ENCODE measurements at places on chromosomes 7 and 10.

DNA sequence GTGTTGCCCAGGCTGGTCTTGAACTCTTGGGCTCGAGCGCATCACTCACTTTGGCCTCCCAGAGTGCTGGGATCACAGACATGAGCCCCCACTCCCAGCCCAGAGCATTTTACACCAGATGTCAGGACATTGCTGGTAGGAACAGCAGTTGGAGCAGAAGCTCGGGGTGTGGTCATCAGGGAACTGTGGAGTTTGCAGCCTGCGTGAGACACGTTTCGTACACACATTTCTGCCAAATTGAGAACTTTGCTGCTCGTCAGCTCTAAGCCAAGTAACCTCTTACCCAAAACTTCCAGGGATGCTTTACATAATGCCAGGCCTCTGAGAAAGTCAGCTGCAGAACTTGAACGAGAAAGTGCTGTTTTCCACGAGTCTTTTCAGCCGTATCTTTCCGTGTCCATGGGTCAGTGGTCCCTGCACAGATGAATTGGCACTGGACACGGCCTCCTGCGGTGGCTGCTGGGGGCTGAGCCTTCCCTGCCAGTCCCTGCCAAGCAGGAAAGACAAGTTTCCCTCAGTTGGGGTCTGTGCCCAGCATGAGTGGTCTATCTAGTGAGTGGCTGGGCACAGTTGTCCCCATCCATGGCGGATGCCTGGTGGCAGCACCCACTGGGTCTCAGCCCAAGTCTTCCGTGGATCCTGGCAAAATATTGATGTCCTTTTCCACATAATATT is 54.4 kb downstream of the DNAJB6 start:
- no peak for DNase-seq

- DNase-seq, result no peak
These were observed 214.1 kb upstream of the FAM3C start for GRCh38 chr7:121610243-121610642.

GRCh38 chr10:78923647-78924318 is 145.0 kb upstream of the ZMIZ1 start:
- DNase-seq, result no peak

GRCh38 chr7:5088906-5089305 is 43.2 kb downstream of the RBAK start:
- no peak for DNase-seq

DNA sequence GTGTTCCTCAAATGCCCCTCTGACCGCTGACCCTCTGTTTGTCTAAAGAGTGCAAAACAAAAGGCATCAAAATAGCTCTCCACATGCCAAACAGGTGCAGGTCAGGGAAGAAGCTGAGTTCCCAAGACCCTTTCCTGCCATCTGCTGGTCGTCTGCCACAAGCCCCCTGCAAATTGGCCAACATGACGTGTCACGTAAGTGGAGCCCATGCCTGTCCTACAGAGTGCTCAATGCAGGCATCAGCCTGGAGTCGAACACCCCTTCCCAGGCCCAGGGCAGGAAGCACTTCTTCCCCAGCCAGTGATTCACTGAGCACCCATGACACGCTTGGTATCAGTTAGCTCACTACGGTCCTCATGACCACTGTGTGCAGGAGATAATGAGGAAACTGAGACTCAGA is 14.1 kb downstream of the TMEM72 start:
- DNase-seq, result no peak

GRCh38 chr10:11448545-11449244 is 162.8 kb downstream of the USP6NL start:
- DNase-seq, result no peak

- DNase-seq, result no peak
These were observed 49.0 kb downstream of the PSMC2 start for GRCh38 chr7:103396471-103396870.

- no peak for DNase-seq
These were observed 73.3 kb upstream of the RHEB start for GRCh38 chr7:151592868-151593486.

DNA sequence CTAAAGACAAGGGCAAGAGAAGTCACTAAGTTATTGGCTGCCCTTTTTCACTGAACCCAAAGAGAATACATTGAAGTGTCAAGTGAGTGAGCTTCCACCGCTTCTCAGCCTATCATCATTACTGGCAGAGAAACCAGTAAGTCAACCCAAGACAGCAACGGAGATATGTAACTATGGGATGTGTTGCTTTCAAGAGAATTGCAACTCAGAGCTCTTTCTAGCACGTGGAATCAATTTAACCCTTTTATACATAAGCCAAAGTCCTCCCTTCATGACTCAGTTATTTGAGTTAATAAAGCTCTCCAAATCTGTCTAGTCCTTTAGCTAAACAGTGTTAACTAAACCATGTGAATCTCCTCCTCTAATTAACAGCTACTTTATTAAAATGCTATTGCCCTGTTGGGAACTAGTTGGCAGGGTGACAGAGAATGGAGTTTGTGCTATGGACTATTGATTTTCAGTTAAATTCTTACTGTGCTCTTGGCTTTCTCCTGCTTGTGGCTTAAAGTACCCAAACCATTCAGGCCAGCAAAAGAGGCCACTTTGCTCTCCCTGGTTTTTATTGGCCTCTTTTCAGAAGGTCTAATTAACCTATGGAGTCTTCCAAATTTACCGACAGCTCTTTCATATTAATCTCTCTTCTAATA is 287.7 kb downstream of the NRG3 start:
- no peak for DNase-seq
